NCI-H2107 (cell line): ENCODE measurements at places on chromosomes 12 and 14.

DNA sequence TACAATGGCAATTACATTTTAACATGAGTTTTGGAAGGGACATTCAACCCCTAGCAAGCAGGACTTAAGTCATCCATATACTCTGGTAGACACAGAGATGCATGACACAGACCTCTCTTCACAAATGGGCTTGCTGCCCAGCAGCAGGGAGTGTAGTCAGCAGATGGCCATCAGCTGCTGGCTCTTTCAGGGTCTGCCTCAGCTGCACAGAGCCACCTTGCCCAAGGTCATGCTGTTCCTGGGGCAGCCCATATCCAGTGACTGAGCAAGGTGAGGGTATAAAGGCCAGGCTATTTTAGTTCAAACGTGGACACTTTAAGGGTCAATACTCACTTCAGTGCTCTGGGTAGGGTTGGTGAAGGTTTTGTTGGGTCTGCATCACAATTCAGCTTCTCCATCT, 58.3 kb upstream of the JDP2 start:
- no peak for DNase-seq

GRCh38 chr12:45286621-45287020, 70.7 kb downstream of the ANO6 start:
- DNase-seq: no peak

DNA sequence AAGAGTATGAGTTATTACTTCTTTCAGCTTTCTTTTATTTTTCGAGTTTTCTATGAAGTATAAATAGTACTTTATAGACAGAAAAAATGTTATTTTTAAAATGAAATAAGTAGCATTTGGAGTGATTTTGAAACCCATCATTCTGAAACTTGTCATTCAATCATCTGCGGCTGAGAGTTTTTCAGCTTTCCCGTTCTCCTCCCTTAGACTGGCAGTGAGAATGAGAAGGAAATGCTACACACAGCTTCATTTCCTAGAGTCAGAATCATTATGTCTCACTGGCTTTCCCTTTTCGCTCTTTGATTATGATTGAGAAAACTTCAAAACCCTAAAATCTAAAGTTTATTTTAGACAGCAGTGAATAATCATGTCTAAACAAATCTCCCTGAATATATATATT, 33.7 kb upstream of the GNPNAT1 start:
- no peak for DNase-seq

- no peak for DNase-seq
These were observed 13.9 kb downstream of the ZDHHC17 start for GRCh38 chr12:76777765-76778216.

DNA sequence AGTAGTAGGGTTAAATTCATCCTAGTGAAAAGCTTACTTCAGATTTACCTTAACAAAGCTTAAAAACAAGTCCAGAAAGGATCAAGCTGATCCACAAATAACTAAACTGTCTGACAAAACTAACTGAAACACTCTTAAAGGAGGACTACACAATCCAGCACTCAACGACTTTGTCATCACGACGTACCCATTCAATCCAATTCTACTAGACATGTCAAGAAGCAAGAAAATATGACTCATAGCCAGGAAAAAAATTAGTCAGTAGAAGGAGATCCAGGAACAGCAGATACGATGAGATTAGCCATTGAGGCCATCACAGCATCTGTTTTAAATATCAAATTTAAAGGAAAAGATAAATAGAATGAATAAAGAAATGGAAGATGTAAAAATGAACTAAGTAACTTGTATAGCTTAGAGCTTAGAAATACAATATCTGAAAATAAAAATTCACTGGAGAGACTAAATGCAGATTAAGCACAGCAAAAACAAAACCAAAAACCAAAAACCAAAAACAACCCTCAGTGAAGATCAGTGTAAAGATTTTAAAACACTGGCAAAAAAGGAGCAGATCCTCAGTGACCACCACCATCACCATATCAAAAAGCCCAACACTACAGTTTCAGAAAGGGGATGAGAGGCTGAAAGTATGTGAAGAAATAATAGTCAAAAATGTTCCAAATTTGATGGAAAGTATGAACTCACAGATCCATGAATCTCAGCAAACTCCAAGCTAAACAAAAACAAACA, 95.0 kb upstream of the CCND2 start:
- DNase-seq: no peak

GRCh38 chr14:68325267-68325807, 467.5 kb downstream of the ZFP36L1 start:
- DNase-seq: no peak

DNA sequence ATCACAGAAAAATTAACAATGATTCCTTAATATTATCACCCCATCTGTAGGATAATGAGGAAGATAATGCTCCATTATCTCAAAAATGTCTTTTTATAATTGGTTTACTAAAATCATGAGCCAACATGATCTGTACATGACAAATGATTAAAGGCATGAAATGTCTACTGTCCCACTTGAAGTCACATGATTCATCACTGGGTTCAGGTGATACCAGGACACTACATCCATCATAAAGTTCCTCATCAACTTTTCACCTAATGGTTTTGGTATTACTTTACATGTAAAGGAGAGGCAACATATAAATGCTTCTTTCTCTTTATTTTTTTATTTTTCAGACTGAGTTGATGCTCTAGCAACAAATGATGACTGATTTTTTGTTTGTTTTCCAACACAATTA, 313.3 kb downstream of the MED13L start:
- no peak for DNase-seq

DNA sequence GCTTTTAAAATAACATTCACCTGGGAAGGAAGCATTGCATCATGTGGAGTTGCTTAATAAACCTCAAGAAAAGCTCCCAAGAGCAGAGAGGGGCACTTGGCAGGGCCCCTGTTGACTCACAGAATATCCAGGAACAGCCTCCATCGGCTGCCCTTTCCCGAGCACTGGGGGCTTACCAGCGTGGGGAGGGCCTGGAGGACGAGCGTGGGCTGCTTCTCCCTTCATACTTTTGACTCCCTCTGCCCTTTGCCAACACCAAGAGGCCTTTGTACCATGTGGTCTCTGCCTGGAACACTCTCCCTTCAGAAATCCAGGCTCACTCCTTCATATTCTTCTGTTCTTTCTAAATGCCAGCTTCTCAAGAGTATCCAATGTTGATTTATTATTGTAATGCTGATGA, 492.1 kb upstream of the TMEM132C start:
- no peak for DNase-seq

GRCh38 chr12:124730455-124730932, 133.2 kb downstream of the SCARB1 start:
- DNase-seq: no peak

DNA sequence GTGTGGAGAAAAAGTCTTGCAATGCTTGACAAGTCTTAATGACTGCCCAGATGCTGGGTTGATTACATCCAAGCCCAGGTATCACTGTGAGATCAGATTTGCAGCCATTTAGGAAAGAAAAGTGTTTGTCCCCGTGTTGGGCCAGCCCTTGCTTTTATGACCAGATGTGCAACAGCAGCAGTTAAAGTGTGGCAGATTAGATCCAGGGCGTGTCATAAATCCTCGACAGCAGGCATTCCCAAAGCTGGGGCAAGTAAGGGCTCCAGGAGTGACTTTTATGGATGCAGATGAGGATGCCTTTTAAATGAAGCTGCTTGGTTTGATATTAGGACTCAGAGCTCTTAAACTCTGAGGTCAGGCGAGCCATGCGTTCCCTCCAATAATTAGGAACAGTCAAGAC, 1.7 kb downstream of the SMOC1 start:
- DNase-seq: no peak

DNA sequence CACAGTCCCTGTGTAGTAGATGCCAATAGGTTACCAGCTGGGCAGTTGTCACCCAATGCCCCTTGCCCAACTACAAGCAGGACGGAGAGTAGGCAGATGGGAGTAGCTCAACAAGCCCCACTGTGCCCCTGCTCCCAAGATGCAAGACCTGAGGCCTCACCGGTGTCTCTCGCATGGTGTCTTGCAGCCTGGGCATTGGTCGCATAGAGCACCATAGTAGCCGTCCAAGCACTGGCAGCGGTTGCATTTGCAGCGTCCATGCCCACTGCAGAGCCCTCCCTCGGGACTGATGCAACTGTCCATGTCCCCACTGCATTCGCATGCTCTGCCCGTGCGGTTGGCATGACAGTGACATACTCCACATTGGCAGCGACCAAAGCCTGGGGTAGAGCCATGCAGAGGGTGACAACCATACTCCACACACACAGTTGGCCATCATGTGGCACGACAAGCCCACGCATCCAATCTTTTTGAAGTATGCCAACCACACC, 11.9 kb upstream of the CSAD start:
- no peak for DNase-seq

DNA sequence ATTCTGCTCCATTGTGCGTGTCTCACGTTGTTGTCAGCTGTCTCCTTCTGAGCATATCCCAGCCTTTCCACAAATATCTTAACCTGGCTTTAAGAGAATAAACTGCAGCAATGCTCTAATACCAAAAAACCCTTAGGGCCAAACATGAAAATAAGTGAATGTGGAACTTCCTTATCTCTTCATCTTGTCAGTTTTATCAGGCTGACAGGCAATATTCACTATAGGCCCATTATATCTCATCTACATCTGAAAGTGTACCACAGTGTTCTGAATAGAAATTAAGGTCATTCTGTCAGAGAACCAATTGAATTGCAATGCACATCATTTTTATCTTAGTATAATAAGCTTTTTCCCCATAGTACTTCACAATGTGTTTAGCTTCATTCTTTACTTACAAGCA, 933.1 kb upstream of the FBXO33 start:
- no peak for DNase-seq

- DNase-seq: peak; percentile 91
These were observed 43.1 kb upstream of the DICER1 start for GRCh38 chr14:95200404-95200803.

DNA sequence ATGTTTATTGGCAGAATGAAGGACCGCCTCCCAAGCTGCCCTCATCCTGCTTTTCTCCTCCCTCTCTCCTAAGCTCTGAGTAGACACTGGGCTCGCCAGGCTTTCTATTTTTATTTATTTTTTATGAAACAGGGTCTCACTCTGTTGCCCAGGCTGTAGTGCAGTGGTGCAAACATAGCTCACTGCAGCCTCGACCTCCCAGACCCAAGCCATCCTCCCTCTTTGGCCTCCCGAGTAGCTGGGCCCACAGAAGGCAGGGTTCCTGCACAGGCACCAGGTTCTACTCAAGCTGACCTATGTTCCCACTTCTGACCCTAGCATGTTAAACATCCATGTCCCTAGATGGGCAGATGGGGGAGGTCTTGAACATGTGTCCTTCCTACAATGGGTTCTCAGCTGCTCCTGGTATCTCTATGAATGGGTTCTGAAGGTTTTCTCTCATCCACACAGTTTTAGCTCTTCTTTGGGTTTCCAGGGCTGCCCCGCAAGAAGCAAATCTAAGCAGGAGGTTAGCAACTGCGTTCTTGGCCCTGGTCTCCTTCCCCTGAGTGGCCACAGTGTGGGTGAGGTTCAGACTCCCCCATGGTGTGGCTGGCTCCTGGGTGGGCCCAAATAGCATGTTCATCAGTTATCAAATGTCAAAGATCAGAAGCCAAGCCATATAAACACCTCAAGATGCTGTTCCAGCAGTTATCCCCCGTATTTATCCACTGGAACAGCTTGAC, 167.3 kb downstream of the ZFP36L1 start:
- DNase-seq: no peak

DNA sequence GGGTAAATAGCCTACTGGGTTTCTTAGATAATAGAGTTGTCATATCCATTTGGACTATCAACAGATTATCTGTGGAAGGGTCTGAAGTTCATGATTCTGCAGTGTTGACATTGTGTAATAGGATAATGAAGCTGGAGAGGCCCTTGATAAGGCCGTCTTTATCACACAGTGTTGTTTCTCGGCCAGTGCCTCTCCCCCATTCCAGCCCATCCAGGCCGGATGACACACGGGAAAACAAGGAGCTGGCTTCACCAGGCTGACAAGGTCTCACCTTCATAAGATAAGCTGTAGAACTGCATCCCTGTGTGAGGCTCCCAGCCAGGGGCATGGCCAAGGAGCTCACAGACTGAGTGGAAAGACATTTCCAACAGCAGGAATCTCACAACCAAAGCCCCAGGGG, 8.7 kb upstream of the EML1 start:
- no peak for DNase-seq

DNA sequence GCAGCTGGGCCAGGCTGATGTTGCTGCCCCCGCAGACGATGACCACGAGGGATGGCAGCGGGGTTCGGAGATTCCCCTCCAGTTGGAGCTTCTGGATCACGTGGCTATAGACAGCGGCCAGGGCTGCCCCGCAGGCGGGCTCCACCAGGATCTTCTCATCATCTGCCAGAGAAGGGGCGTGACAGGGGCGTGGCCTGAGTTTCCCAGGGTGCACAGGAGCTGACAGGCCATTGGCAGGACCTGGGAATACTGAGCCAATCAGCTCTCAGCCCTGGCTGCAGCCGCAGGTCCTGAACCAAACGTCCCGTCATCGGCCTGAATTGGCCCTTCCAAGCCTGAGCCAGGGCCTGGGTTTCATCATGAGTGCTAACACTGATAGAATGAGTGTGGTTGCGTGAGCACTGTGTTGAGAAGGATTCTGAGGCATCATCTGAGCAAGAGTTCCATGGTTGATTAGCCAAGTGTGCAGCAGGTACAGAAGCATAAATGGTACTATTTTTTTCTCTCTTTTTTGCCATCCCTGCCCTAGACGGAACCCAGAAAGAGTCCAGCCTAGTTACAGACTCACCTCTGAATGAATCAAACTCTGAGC, 10.6 kb downstream of the SDS start:
- no peak for DNase-seq

- no peak for DNase-seq
These were observed 13.4 kb downstream of the TNFAIP2 start for GRCh38 chr14:103136388-103137271.

DNA sequence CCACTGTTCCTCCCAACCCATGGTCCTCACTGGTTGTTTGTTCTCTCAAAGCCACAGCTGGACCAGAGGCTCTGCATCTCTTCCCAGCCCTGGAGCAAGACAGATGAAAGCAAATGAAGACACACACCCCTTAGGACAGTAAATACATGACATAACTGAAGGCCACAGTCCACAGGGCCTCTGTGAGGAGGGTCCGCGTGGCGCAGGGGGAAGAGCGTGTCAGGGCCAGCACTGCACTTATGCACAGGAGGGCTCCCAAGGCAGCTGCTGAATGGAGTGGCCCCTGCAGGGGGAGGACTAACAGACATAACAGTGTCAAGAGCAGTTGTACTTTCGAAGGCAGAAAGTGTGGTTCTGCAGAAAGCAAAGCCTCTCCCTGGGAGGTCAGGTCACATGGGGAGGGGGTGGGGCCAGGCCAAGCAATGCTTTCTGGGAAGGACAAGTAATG, 79.9 kb downstream of the CHGA start:
- DNase-seq: peak; percentile 74

GRCh38 chr12:79402606-79403005, 288.2 kb downstream of the PAWR start:
- no peak for DNase-seq

DNA sequence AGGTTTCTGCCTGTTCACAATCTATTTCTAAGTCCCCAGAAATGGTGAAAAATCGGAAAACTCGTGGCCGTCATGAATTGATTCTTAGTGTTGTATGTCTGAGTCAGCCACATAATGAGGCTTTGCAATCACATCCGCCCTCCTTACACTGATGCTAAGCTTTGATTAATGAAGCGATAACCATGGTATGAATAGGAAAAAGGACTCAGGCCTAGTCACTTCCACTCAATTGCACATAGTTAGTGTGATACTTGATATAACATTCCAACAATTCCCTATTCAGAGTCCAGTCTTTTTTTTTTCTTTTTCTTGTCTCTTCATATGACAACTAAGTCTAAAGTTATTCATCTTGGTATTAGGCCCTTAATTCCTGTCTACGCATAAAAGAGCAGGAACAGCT, 1231.0 kb downstream of the VRK1 start:
- no peak for DNase-seq
